ENCODE measurements at places on chromosomes 11 and 22.

GRCh38 chr11:15289723-15290122, 175.0 kb downstream of the INSC start:
- no peak for DNase-seq

GRCh38 chr11:132452616-132453015, 1079.7 kb downstream of the OPCML start:
- DNase-seq, result no peak

DNA sequence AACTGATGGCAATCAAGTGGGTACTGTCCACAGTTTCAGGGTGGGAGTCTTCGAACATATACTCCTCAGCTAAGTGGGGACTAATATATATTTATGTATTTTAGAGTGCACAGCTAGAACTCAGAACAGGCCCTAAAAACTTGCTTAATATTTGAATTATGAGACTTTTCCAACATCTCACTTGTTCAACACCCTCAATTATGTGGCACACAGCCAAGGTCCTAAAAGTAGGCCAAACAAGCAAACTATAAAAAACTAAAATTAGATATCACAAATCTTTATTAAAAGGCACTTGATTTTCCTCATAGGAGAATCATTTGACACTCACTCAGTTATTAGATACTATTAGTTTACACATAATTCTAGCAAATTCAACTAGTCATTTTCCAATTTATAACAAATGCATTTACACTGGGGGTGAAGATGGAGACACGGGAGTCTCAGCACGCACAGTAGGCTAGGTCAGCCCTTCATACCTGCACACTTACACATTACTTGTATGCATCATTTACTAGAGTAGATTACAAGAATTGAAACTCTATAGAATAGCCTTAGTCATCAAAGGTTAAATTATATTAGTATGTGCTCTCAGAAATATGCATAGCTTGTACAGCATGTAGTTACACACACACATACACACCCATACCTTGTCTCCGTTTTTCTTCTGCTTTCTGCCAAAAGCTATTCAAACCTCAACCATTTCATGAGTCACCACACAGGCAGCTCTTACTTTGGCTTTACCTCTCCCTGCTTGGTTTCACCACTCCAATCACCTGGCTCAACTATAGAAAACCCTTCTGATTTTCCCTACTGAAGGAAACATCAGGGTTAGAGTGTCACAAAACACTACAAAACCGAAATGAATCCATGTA, 171.5 kb downstream of the SBF2 start:
- DNase-seq, result no peak

GRCh38 chr11:128313931-128314330, 273.4 kb downstream of the ETS1 start:
- no peak for DNase-seq

DNA sequence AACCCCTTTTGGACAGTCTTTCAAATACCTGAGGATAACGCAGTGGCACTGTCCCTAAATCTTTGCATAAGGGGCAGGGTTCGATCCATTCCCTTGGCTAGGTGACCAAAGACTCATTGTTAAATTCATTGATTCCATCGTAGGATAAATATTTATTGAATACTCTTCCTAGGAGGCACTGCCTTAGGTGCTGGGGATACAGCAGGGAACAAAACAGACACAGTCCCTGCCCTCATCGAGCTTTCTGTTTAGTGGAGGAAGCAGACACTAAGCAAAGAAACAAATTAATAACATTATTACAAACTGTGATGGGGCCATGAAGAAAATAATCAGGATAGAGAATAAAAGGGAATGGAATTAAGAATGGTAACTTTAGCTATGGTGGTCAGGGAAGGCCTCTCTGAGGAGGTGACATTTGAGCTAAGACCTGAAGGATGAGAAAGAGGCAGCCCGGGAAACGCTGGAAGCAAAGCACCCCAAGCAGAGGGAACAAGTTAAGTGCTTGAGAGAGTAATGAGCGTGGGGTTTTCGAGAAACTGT, 689 bp downstream of the B3GAT3 start:
- DNase-seq, result no peak

DNA sequence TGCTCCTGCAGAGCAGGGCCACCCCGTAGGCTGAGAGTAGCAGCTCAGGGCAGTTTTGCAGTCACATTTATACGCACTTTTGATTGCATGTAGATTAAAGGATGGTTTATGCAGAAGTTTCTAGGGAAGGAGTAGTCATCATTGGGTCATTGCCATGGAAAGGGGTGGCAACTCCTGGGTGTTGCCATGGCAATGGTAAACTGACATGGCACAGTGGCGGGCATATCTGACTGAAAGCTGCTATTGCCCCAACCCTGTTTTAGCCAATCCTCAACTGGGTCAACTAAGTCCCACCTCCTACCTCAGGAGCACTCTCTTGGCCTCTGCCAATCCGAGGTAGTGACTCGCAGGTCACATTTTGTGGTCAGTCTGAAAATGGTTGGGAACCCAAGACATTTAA, 2.4 kb upstream of the ARSA start:
- DNase-seq, result no peak

GRCh38 chr22:21921729-21922128, 30.9 kb downstream of the PPM1F start:
- no peak for DNase-seq

- peak; percentile 91 for DNase-seq
These were observed at the start of gene CBX6 for GRCh38 chr22:38872172-38872830. CBX6 (minus strand) TSS chr22:38872216; CDS start chr22:38872190, 26 bp downstream.

DNA sequence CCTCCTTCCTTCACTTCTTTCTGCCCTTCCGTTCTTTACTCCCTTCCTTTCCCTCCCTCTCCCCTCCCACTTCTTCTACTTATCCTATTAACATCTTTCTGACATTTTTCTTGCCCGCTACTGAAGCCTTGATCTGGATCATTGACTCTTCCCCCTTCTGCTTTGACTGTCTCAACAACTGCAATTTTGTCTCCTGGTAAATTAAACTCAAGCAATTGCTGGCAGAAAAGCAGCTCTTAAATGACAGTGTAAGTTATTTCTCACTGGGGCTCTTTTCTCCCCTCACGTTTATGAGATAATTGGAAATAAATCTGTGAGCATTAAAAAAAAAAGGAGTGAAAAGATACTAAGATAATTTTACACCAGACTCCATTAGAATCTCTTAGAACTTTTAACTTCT, 120.0 kb downstream of the SLC17A6 start:
- no peak for DNase-seq

- DNase-seq, result no peak
These were observed 9.3 kb downstream of the UPK3A start for GRCh38 chr22:45294030-45294429.

Data from stimulated activated CD8-positive, alpha-beta memory T cell treated with anti-CD3 and anti-CD28 coated beads, Interleukin-4, amount 100 ng/mL, for 1 hour (primary cell).